ENCODE measurements at places on chromosomes 4 and X.

- no peak for DNase-seq
These were observed 674.3 kb upstream of the AMOT start for GRCh38 chrX:113514906-113515305.

DNA sequence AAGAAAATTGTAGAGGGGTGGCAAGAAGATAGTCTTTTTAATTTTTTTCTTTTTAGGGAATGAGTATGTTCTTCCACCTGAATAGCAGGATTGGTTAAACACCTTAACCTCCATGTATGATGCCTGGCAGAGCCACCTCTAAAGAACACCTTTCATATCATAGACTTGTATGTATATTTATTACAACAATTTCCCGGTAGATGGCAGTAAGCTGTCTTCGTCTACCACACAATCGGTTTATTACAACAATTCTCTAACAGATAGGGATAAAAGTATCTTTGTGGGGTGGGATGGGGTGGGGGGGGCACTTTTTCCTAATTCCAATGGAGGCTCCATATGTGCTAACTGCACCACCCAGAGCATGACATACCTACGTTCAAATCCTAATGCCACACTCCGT is 255.5 kb downstream of the LDB2 start:
- no peak for DNase-seq

- DNase-seq: no peak
These were observed 29.0 kb downstream of the TFDP3 start for GRCh38 chrX:133189195-133189594.

DNA sequence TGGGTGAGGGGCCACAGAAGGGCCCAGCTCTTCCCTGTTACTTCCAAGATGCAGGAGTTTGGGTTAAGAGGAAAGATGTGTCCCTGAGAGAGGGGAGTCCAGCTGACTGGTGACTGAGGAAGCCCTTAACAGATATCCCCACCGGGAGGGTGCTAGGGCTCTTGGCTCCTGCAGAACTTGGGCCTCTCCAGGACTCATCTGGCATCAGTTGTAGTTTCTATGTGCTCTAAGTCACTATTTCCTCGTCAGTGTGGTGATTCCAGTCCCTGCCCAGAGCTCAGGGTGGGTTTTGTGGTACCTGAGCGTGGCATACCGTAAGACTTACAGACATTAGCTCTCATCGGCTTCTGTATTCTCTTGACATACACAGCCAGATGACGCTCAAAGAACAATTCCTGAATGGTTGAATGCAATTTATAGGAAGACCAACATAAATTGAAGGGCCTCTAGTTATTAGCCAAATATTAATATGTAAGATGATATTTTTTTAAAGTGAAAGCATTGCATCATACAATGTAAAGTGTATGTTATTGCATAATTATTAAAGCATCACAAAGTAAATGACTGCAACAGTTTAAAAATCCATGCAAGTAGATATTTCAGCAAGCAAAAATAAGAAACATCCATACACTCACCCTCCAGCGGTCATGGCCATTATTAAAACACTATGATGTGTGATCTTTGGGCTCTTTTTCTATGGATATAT is 195.5 kb downstream of the PTTG2 start:
- no peak for DNase-seq

All from T1000 (cell line).